ENCODE measurements at places on chromosomes 6 and 20.

DNA sequence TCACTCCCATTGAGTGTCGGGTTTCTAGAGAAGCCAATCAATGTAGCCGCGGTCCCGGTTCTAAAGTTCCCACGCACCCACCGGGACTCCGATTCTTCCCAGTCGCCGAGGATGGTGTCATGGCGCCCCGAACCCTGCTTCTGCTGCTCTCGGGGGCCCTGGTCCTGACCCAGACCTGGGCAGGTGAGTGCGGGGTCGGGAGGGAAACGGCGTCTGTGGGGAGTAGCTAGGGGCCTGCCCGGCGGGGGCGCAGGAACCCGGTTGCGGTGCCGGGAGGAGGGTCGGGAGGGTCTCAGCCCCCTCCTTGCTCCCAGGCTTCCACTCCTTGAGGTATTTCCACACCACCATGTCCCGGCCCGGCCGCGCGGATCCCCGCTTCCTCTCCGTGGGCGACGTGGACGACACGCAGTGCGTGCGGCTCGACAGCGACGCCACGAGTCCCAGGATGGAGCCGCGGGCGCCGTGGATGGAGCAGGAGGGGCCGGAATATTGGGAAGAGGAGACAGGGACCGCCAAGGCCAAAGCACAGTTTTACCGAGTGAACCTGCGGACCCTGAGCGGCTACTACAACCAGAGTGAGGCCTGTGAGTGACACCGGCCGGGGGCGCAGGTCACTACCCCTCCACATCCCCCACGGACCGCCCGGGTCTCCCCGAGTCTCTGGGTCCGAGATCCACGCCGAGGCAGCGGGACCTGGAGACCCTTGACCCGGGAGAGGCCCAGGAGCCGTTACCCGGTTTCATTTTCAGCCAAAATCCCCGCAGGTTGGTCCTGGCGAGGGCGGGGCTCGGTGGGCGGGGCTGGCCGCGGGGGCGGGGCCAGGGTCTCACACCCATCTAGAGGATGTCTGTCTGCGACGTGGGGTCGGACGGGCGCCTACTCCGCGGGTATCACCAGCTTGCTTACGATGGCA is 35.2 kb upstream of the HLA-G start:
- DNase-seq = peak; percentile 81

DNA sequence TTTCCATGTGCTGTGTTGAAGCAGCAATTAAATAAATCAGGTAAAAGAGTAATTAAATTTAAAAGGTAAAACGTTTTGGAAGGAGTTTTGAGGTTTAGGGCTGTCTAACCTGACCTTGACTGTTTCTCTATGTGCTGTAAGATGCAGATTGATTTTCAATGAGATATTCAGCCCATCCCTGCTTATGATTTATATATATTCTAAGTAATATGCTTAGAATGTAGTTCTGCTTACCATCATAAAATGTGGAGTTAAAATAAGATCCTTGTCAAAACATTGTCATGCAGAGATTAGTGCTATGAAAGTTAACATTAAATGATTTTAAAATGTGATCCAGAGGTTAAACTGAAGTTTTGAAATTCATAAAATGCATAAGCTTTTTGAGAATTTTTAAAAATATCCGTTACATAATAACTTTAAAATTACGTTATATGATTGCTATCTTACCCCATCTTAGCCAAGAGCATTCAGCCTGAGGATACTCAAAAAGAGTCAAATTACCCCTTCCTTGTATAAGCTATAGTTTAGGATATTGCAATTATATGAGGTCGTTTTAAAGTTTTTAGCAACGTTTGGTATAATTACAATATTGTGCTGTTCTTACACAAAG is 122.5 kb downstream of the MTHFD1L start:
- DNase-seq = no peak

DNA sequence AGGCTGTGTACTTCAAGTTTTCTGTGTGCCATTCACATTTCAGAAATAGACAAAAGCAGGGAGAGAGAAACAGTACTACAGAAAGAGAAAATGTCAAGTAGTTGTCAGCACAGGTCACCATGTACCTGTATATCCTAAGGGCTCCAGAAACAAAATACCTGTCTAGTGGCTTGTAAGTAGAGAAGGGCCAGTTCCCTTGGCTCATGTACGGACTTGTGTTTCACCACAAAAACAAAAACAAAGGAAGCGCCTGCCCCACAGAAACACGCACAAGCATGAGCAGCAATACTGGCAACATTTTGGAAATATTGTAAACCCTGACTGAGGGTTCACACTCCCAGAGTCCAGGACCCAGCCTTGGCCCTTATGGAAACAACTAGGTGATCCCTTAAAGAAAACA is 44.3 kb downstream of the CNKSR3 start:
- DNase-seq = no peak

GRCh38 chr20:54207053-54207742 is 689 bp upstream of the PFDN4 start:
- DNase-seq = no peak

DNA sequence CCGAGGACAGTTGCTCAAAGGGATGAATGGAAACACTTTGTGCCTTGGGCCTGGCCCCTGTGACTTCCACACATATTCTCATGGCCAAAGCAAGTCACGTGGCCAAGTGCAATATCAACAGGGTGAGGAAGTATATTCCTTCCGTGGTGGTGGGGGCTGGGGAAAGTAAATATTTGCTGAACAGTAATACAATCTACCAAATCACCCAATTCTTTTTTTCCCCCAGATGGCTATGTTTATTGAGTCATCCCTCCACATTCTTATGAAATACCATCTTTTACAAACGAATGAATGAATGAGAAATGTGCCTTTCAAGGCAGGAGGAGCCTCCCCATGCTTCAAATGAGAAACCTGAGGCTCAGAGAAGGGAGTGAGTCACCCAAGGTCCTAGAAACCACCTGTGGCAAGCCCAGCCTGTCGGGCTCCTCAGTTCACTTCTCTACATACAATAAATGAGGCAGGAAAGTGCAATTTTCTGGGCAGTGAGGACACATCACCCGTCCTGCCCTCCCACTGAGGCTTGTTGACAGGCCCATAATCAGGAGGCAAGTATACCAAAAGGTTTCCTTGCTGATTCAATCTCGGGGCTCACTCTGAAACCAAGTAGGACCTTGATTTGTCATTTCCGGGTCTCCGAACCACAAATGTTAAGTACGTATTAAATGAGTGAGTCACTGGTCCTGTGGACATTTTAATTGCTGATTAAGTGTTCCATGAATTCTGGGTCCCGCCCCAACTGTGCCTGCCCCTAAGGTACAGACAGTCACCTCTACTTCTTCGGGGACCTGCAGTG is 25.3 kb upstream of the TOP1 start:
- peak; percentile 80 for DNase-seq

GRCh38 chr6:146546443-146547043 is 2.9 kb downstream of the RAB32 start:
- DNase-seq = no peak

- DNase-seq = no peak
Measured at GRCh38 chr20:48215536-48215935, 430.3 kb upstream of the SULF2 start.

DNA sequence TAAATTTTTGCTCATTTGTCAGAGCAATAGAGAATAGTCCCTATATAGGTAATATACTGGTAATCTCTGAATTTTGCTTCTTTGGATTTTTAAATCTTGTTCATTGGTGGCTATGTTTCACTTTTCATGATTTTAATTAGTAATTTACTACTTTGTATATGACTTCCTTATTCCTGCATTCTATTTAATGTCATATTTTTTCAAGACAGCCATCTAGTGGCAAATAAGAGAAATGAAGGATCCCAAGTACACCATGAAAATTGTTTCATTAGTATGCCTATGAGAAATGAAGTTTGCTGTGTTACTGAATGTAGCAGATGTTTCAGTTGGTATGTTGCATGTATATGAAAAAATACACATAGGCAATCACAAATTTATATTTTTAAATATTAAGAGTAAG is 82.4 kb downstream of the ZNF292 start:
- no peak for DNase-seq

DNA sequence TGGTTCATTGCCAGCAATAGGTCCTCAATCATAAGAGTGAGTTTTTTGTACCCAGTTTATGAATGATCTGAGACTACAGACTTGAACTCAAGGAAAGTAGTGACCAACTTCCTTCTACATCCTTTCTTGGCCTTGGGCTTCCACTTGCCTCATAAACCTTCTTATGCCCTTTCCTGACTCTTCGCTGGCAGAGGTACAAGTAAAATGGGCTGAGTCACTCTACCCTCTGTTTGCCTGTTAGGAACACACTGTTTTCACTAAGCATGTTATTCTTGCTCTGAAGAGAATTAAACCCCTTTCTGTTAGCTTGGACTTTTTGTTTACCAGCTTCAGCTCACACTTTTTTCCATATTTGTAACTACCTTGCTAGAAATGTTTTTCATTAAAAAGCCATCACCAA is 74.4 kb downstream of the PKHD1 start:
- no peak for DNase-seq

DNA sequence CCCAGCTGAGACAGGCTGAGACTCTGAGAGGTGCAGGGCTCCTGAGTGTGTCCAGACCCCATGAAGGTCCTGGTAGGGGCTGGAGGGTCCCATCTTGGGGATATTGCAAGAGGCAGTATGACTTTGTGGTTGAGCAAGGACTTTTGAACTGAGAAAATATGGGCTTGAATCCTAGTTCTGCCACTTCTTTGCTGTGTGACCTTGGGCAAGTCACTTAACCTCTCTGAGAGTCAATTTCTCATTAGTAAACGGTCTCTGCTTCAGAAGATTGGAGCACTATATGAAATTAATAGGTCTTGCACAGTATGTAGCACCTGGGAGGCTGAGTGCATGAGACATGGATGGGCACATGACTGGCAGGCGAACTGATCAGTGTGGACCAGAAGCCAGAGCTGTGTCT is 42.7 kb downstream of the TFEB start:
- no peak for DNase-seq

DNA sequence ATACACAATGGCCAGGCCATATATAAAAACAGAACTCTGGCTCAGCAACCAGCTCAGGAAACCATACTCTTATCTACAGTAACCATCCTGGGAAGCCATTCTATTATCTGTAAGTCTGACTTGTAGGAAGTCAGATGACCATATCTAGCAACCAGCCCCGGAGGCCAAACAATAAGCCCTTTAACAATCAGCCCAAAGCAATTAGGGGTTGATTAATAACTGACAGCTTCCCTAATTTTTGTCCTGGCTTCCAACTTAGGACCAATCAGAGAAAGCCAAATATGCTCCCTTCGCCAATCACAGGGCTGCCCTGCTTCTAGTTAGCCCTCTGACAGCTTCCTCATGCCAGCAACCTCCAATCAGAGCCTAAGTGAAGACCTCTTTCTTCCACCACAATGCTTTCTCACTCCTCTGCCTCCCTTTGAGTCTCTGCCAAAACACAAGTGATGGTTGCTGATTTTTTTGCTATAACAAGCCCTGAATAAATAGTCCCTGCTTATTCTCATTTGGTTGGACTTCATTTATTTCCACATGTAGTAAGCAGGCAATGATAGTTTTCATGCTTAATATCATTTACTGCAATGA is 37.8 kb upstream of the STXBP5 start:
- no peak for DNase-seq

DNA sequence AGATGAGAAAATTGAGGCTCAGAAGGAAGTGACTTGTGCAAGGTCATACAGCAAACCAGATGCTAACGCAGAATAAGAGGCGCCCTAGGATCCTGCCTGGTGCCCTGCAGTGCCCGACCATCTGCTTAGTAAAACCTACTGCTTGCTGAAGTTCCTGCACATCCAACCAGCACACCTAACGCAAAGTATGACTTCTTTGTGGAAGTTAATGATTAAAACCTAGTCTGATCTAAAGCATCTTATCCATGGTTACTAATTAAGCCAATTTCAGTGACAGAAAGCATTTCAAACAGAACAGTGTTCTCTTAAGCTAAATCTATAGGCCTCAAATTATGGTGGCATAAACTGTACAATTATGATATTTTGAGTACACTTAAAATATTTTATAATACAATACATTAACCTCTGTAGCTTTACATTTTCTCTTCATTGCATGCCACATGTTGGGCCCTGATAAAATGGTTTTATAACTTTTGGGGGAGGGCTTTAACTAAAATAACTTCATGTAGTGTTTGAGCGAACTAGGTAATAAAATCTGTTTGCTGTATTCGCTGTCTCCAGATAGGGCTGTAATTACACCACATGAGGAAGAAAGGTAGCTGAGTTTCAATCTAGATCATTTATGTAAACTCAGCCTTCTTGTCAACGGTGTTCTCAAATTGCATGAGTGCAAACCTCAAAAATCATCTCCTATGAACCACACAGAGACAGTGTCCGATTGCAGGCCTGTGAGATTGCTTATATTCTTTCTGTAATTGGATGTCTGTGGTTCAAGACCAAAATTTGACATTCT is 37.5 kb upstream of the BEND3 start:
- no peak for DNase-seq

- no peak for DNase-seq
Measured at GRCh38 chr6:170188571-170189001, 102.3 kb downstream of the DLL1 start.

GRCh38 chr6:20242397-20242796 is 30.1 kb upstream of the MBOAT1 start:
- DNase-seq = no peak

GRCh38 chr6:98014442-98015201 is 731.6 kb upstream of the MMS22L start:
- no peak for DNase-seq

- DNase-seq = no peak
Measured at GRCh38 chr6:39330057-39330456, 7.6 kb upstream of the KCNK16 start.

DNA sequence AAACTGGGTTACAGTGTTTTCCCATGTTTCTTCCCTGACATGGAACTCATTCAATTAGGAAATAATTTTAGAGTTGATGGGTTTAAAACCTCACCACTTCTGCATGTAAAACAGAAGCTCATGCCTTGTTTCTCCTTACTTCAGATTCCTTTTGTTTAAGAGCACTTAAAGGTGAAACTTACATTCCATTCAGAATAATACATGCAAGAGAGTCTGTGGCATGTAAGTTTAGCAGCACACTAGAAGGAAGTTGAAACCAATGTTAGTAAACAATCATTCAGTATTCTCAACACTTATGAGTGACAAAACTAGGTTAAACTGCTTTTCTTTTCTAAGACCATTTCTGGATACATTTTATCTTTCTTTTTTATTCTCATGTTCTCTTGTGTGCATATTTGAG is 495.6 kb upstream of the PTCHD4 start:
- no peak for DNase-seq

DNA sequence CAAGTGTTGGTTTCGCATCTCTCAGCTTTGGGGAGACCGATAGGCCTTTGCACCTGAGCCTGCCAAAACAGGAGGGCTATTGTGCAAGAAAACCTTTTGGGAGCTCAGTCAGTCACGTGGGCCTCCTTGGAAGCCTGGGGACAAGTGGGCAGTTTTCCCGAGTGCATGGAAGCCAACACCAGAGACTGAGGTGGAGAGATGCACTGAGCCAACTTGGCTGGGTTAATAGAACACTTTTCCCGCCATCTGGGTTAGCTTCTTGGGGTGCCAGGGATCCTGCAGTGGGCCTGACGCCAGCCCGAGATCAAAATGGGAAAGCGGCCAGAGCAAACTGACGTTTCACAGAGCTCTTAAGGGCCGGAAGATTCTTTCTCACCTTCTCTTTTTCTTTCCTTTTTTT is 2.8 kb upstream of the OOEP start:
- DNase-seq = no peak

GRCh38 chr20:41782255-41782654 is 164.1 kb upstream of the CHD6 start:
- DNase-seq = no peak

Data from stimulated activated CD8-positive, alpha-beta memory T cell treated with anti-CD3 and anti-CD28 coated beads, Interleukin-4, amount 100 ng/mL, for 48 hours (primary cell).